AG10803 (cell line): ENCODE measurements at places on chromosomes 13 and 19.

DNA sequence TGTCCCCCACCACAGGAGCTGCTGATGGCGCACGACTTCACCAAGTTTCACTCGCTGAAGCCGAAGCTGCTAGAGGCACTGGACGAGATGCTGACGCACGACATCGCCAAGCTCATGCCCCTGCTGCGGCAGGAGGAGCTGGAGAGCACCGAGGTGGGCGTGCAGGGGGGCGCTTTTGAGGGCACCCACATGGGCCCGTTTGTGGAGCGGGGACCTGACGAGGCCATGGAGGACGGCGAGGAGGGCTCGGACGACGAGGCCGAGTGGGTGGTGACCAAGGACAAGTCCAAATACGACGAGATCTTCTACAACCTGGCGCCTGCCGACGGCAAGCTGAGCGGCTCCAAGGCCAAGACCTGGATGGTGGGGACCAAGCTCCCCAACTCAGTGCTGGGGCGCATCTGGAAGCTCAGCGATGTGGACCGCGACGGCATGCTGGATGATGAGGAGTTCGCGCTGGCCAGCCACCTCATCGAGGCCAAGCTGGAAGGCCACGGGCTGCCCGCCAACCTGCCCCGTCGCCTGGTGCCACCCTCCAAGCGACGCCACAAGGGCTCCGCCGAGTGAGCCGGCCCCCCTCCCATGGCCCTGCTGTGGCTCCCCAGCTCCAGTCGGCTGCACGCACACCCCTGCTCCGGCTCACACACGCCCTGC is 4.4 kb upstream of the NOP53 start:
- no peak for DNase-seq

- DNase-seq: no peak
These were observed 9.2 kb downstream of the FGF14 start for GRCh38 chr13:102392481-102393209.

DNA sequence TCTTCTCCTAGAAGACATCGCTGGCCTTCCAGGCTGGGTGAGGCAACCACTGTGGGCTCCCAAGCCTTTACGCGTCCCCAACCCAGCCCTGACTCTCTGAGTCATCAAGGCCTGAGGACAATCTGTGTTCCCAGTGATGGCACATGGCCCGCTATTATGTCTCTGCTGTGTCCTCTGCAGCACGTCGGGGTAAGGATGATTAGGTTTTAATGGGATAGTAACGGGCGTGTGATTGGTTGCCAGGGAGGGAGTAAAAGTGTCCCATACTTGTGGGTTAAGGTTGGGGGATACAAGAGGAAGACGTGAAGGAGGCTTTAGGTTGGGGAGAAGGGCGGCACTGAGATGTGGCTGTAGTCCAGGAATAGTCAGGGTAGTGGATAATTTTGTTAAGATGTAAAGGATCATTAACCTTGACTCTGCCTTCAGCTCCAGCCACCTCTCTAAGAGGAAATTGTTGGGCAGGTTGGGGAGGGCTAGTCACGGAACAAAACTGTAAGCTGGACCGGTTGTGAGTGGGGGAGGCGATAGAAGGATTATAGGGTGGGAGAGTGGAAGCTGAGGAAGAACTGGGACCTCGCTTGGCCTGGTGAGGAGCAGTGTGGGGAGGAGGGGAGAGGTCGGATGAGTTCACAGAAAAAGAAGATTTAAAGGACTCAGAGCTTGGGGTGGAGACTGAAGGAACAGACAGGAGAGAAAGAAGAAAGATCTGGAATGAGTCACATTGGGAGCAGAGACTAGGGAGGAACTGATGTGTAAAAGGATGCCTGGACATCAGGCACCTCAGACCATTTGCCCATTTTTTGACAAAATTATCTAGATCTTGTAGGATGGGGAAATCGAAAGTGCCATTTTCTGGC is 27.9 kb upstream of the IGFL1 start:
- DNase-seq: no peak

- no peak for DNase-seq
These were observed 296.8 kb upstream of the SGCG start for GRCh38 chr13:22883956-22884355.

DNA sequence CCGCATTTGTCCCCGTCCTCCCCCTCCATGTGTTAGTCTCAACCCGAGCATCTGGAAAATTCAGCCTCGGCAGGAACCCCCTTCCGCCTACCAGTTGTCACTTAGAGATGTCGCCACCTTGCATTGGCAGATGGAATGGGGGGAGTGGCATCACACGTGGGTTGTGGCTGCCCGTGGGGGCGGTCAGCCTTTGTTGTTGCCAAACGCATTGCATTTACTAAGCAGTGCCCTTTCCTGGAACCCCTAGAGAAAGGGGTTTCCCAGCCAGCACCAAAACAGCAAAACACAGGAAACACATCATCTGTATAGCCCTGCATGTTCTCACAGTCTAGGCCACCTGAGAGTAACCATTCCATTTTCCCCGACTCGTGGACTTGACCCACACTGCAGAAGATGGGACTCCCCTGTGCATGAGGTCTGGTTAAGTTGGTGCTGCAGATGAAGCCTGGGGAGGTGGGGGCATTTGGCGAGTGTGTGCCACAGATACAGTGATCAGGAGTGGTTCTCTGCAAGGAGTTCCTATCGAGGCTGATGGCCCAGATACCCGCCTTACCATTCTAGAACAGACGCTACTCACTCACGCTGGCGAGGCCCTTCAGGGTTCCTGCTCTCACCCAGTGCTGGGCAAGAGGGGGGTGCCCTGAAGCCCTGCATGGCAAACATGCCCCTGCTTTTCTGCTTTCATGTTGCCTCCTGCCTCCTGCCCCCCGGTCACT is 38.3 kb downstream of the TMED1 start:
- no peak for DNase-seq

DNA sequence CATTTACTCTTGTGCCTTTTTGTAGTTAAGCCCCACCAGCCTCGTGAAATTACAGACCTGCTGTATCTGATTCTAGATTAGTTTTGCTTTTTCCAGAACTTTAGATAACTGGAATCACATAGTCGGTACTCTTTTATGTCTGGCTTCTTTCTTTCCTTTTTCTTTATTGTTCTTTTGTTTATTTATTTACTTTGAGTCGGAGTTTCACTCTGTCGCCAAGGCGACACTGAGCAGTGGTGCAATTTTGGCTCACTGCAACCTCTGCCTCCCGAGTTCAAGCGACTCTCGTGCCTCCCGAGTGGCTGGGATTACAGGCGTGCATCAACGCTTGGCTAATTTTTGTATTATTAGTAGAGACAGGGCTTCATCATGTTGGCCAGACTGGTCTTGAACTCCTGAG is 6.0 kb upstream of the NCCRP1 start:
- DNase-seq: no peak

- DNase-seq: no peak
These were observed 2882.5 kb downstream of the PCDH9 start for GRCh38 chr13:64347664-64348063.

- peak; percentile 20 for DNase-seq
These were observed 1077.6 kb downstream of the DIAPH3 start for GRCh38 chr13:59086147-59086546.

DNA sequence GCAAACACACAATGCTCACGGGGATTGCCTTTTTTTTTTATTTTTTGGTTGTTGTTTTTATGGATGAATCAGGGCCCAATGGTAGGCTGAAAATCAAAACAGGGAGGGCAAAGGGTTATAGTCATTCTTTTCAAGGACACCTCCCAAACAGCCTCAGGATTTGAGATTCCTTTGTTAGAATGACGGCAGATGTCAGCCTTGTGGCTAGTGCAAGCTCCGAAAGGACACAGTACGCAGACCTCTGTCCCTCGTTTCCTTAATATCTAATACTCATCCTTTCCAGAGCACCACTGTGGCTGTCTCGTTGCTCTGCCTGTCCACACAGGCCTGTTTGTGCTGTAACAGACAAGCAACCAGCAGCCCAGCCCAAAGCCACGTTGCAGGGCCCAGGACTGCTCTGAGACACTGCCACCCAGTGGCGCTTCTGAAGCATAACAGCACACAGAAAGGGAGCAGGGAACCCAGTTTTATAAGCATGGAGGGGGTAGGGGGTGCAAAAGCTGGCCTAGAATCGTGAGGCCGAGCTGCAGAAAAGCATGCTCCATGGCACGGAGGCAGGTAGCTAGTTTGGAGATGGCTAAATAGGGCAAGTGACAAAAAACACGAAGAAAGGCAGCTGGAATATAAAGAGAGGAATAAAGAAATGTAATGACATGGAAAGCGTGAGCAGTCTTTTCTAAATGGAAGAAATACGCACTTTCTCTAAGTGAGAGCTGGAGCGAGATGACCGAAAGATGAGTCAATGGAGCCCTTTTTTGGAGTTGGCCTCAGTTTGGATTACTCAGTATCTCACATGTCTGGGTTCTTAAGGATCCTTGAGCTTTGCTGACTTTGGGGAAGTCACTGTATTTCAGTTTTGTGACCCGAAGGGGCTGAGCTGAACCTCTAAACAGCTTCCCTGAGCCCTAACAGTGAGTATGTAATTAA is 40.7 kb upstream of the MEDAG start:
- DNase-seq: peak; percentile 94

DNA sequence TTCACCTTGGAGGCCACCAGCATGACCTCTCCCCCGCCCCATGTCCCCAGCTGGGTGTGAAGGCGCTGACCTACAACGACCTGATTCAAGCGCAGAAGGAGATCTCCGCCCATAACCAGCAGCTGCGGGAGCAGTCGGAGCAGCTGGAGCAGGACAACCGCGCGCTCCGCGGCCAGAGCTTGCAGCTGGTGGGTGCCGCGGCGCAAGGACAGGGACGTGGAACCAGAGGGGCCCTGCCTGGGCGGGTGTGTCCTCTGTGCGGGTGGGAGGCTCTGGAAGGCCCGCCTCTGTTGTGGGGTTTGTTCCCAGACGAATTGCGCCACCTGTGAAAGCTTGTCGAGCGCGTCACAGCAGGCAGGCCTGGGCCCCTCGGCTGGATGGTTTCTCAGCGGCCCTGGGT is 22.3 kb downstream of the PLEKHJ1 start:
- DNase-seq: no peak

GRCh38 chr19:38199340-38199739 is 24.7 kb downstream of the DPF1 start:
- no peak for DNase-seq

- no peak for DNase-seq
These were observed 2.1 kb downstream of the CALM3 start for GRCh38 chr19:46603195-46603637.

DNA sequence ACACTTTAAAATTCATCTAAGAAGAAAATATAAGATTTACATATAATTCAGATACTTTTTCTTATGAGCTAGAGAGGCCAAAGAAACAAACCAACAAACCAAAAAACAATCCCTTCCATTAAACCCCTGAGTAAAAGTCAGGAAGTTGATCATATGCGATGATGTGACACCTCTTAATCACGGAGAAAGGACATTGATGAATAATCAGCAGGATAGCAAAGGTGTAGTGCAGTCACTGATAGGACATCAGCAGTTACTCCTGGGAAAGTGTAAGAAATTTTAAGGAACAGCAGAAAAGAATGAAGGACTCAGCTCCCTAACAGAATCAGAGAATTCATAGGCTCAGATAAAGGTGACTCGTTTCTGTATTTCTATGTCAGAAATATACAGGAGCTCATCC is 202.4 kb upstream of the EDNRB start:
- DNase-seq: no peak

- no peak for DNase-seq
These were observed 42.3 kb downstream of the LYL1 start for GRCh38 chr19:13060233-13060963.
